Esophagus mucosa (tissue), 1 donor: ENCODE measurements at places on chromosomes 5 and 9.

GRCh38 chr5:73818357-73818756 is 192.4 kb downstream of the ARHGEF28 start:
- ATAC-seq: peak; percentile 53

- no peak for ATAC-seq
These were observed 38.7 kb upstream of the SEMA4D start for GRCh38 chr9:89536600-89536999.

DNA sequence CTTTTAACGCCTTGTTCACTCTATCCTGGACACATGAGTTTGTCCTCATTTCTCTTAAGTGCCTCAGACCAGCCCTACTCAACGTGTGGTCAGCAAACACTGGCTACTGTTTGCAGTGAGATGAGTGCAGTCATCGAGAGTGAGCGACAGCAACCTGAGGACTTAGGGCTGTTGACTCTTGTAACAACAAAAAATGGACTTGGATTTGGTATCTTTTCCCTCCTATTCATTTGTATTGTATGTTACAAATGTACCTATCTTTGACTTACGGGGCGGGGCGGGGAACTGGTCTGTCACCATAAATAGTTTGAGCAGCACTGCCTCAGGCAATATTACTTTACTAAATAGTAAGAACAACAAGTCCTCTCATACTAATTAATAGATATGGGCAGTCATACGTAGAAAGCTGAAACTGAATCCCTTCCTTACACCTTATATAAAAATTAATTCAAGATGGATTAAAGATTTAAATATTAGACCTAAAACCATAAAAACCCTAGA is 84.1 kb downstream of the TLE1 start:
- ATAC-seq: no peak

DNA sequence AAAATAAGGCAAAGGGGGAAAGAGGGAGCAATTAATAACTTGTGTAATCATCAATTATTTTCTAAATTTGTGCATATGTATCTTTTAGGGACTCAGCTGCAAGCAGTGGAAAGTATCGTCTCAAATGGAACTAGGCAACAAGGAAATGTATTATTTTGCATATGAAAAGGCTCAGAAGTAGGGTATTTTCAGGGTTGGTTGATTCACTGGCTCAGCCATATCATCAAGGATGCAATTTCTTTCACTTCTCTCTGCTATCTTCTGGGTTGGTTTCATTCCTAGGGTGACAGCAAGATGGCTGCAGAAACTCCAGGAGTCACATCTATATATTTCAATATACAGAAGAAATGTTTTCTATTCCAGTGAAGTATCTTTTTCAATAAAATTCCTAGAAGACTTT is 509.8 kb downstream of the DMAC1 start:
- no peak for ATAC-seq

DNA sequence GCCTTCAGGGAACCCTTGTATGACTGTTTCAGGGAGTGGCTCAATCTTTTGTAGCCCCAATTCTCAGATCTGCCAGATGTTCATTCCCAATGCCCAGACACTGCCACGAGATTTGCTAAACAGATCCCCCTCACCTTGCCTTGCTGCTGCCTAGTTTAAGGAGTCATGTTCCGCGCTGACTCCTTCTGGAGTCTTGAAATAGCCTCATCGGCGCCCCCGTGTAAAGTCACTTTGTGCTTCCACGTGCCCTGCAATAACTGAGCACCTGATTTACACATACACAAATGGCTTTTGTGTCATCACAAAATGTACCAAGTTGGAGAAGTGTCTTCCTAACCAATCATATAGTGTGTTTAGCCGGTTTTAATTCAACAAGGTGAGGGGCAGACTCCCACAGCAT is 62.3 kb downstream of the PRRT1B start:
- no peak for ATAC-seq

- no peak for ATAC-seq
These were observed 22.7 kb downstream of the SLC12A7 start for GRCh38 chr5:1089146-1089545.

- no peak for ATAC-seq
These were observed 101.3 kb downstream of the GADD45G start for GRCh38 chr9:89706086-89706485.

DNA sequence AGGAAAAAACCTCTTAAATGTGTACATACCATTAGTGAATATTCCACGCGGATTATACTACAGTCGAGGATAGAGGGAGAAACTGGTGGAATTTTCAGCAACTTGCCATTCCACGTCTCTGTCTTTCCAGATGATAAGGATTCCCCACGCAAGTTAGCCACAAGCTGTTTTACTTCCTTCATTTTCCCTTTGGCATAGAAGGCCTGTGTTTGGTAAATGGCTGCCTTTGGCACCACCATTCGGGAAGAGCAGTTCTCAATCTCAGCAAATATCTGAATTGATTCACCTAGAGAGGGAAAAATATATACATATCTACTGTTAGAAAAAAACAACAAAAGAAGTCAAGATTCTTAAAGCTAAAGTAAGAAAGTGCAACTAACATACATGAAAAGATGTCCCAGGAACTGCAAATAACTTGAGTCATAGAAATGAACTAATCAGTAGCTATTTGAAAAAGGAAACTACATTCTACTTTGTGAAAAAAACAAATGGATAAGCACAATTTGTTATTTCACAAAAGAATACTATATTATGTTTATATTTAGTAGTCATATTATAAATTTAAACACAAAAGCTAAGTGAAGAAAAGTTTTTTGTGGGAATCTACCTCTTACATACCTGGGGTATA is 8.1 kb downstream of the ARRDC3 start:
- ATAC-seq: no peak

DNA sequence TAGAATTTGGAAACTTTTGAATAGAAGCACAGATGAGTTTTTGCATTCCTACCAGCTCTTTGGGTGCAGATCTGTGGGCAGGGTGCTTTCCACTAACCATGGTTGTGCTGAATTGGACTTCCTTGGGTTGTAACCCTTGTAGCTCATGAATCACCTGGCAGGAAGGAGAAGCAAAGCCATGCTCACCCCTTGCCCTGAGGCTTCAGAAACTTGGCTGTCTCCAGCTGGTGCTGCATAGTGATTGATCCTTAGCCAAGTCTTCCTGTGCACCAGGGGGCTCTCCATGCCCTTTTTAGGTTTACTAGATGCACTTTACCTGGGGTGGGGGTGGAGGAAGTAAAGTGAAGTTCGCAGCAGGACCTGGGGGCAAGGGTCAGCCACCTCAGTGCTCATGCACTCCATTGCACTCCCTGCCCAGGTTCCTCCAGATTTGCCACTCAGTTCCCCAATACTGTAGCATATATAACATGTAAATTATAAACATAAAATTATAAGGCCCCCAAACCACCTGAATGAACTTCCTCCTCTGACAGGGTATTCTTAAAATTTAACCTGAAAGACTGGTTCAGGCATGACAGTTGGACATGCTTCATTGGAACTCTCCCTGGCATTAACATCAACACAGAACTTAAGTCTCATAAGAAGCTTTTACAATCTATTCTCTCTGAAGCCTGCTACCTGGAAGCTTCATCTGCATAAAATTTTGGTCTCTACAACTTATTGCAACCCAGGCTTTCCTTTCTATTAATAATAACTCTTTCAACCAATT is 25.8 kb upstream of the IFNA14 start:
- ATAC-seq: peak; percentile 97
